ENCODE measurements at places on chromosomes 1 and 21.

GRCh38 chr1:1671365-1672119 is 12.7 kb upstream of the CDK11B start:
- DNase-seq = no peak

GRCh38 chr21:36436829-36437744 is 42.8 kb downstream of the CLDN14 start:
- no peak for DNase-seq

DNA sequence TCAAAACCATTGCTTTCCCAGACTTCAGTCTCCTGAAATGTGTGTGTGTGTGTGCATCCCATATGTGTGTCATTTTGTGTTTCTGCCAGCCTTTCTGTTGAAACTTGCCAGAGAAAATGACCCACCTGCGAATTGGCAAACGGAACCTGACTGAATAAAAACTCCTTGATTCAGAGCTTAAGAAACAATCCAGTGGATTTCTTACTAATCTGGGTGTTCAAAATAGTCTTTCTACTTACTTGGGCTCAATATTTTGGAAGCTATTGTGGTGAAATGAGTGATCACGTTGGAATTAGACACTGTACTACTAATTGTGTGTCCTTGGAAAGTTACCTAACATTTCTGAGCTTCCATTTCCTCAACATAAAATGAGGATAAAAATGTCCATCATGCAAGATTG is 138.9 kb upstream of the ERG start:
- DNase-seq = no peak

DNA sequence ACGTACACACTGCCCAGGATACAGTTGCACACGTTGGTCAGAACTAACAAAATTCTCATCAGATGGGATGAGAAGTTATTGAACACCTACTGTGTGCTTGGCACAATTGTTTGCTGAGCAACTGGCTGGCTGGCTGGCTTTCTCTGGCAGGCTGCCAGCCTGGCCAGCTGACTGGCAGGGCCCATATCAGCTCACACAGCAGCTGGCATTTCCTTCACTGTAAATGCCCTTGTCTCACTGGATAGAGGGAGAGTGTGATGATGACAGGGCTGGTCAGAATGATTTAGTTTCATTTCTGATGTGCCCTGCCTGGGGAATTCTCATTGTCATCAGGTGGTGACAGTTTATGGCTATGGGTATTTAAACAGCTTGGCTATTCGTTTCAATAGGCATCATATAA is 15.8 kb downstream of the CAMK2N1 start:
- no peak for DNase-seq

GRCh38 chr1:33460947-33461629 is 11.4 kb upstream of the ZSCAN20 start:
- no peak for DNase-seq

- DNase-seq = no peak
These were observed 18.7 kb upstream of the KANK4 start for GRCh38 chr1:62337706-62338631.

DNA sequence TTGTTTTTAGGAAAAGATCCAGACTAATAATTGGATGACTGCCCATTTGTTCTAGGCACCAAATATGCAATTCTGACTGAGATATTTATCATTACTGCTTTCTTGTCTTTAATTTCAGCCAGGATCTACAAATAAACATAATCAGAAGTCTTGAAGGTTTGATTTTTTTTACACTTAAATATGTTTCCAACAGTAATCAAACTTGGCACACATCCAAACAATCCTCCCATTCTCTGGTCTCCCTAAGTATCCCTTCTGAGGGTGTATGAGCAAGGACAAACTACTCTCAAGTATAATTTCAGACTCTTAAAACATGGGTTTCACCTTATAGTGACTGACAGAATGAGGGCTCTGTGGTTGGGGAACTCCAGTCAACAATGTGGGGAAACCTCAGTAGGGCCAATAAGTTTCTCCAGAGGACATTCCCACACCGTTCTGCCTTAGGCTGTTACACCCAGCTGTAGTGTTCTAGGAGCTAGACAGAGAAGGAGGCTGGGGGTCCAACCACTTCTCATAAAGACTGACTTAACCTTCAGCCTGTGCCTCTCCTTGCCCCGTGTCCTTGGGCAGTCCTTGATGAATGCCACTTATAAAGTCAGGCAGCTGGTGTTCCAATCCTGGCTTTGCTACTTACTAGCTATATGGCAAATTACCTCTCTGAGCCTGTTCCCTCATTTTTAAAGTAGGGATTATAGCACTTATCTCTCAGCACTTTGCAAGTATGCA is 1.5 kb upstream of the PALMD start:
- DNase-seq = no peak

All from ELR (cell line).